ENCODE measurements at places on chromosomes 2 and 18. TPM values are rescaled to one million over a fixed set of nuclear protein-coding genes. Genes with fewer than 3 reads are reported as not detected.

- no peak for DNase-seq
Observed at GRCh38 chr2:132478461-132479105, 62.0 kb downstream of the GPR39 start.

GRCh38 chr2:196166876-196167275, 4.5 kb downstream of the STK17B start:
- peak; percentile 39 for DNase-seq

GRCh38 chr2:101617796-101618195, 79.7 kb upstream of the MAP4K4 start:
- no peak for DNase-seq

UGT1A10 gene
- total RNA-seq, result not detected

LOXHD1 gene
- 0.11 TPM for total RNA-seq

RNF152 gene
- total RNA-seq, result 0.18 TPM

FNDC4 gene
- total RNA-seq, result not detected

Measured in activated CD8-positive, alpha-beta T cell treated with anti-CD3 and anti-CD28 coated beads for 36 hours (primary cell).